Pericardium fibroblast (primary cell): ENCODE measurements at places on chromosomes 11 and 22. TPM values are rescaled to one million over a fixed set of nuclear protein-coding genes. Genes with fewer than 3 reads are reported as not detected.

Gene KIRREL3
- total RNA-seq: 0.09 and 0.23 TPM in 2 replicates

Gene APLNR
- 3.4 TPM in 1 of 2 replicates, not detected in the other for total RNA-seq

Gene ARHGAP20
- 5.1 and 9.4 TPM in 2 replicates for total RNA-seq

Gene TRIM51
- not detected in 2 replicates for total RNA-seq

Gene FIBIN
- total RNA-seq: 61.7 and 80.4 TPM in 2 replicates
